ENCODE measurements at places on chromosomes 13 and 19. TPM values are rescaled to one million over a fixed set of nuclear protein-coding genes. Genes with fewer than 3 reads are reported as not detected.

Gene PCDH9
- 2.4 TPM for total RNA-seq

Gene ADGRE1
- total RNA-seq = not detected

Gene GYS1
- 155 TPM for total RNA-seq

Gene KCNJ14
- 0.56 TPM for total RNA-seq

Gene ZNF888
- total RNA-seq = 7.3 TPM

Gene BRME1
- total RNA-seq = 8.8 TPM

Gene KIR2DL4
- not detected for total RNA-seq

Gene ZNF345
- total RNA-seq = 2.3 TPM

GRCh38 chr13:93522501-93522900, 295.9 kb downstream of the GPC6 start:
- DNase-seq = peak; percentile 31

GRCh38 chr19:10935371-10936059, 6.9 kb downstream of the TIMM29 start:
- no peak for DNase-seq

DNA sequence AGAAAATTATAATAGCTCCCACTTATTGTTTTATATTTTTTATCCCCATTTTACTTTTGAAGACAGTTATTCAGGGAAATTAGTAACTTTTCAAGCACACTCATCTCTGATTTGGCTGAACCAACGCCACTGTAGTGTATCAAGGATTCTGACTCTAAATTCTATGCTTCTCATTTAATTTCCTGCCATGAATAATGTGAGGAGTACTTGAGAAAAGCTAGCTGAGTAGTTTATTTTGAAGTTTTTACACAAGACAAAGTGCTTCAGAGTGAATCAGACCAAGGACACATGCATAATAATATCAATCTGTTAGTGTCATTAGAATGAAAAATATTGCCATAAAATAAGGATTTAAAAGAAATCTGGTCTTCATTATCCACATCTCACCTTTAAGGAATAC, 329.9 kb downstream of the SLITRK6 start:
- DNase-seq = no peak

GRCh38 chr13:70407486-70407885, 299.2 kb upstream of the KLHL1 start:
- no peak for DNase-seq

- DNase-seq = no peak
These were observed 257.3 kb upstream of the SPRY2 start for GRCh38 chr13:80598189-80598588.

GRCh38 chr13:99196466-99197116, 4.1 kb upstream of the UBAC2 start:
- DNase-seq = no peak

GRCh38 chr19:2271234-2272103, 10.5 kb downstream of the PEAK3 start:
- DNase-seq = peak; percentile 78

DNA sequence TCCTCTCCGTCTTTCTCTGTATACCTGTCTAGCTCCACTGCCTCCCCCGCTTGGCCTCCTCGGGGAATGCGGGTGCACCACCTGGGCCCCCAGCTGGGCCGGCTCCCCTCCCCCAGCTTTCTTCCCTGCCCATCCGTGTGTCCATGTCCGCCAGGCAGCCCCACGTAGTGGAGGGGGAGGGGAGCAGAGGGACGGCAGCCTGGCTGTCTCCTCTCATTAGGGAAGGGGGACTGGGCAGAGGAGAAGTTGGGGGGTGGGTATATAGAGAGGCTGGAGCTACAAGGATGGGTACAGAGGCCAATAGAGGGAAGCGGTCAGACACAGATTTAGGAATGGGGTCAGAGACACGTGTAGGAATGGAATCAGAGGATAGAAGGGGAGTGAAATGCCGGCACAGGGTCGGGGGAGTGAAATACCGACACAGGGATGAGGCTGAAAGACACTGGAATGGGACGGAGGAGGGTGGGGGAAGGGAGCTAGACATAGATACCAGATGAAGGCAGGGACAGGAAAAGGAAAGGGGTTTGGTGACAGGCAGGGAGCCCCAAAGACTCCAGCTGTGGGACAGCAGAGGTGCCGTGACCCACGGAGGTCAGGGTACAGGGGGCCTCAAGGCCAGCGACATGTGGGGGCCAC, 2.8 kb downstream of the NECTIN2 start:
- peak; percentile 26 for DNase-seq

DNA sequence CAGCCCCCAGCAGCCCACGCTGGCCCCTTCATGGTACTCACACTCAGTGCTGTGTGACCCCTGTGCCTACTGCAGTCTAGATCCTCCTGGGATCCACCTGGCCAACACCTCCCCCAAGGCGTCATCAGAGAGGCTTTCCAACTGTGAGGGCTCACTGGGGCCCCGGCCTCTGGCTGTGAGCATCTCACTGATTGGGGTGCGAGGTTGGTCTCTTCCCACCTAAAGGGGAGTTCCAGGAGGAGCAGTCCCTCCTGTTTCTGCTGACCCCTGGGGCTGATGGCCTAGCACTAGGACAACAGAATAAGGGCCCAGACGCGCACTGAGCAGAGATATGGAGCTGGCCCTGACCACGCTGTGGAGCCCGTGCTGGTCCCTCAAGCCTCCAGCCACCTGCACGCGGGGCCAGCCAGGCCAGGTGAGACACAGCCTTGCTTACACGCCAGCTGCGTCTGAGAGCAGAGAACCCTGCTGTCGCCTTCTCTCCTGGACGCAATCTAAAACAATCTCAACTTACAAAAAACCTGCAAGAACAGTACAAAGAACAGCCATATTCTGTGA, 32.2 kb downstream of the ELL start:
- no peak for DNase-seq

DNA sequence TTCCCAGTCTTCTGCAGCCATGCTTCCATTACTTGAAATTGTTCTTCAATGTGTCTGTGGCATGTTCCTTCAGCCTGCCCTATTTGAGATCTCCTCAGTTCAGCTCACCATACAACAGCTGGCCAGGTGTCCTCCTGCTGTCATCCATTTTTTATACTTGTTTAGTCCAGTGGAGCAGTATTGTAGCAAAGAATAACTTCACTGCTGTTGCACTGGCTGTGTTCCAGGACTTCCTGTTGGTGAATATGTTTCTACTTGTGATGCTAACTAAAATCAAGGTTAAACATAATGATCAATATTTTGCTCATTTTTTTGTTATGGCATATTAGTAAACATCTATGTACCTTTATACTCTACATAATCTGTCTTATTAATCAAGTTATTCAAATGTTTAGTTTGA, 1394.1 kb downstream of the PCDH9 start:
- no peak for DNase-seq

GRCh38 chr13:70541451-70541850, 433.2 kb upstream of the KLHL1 start:
- DNase-seq = no peak

DNA sequence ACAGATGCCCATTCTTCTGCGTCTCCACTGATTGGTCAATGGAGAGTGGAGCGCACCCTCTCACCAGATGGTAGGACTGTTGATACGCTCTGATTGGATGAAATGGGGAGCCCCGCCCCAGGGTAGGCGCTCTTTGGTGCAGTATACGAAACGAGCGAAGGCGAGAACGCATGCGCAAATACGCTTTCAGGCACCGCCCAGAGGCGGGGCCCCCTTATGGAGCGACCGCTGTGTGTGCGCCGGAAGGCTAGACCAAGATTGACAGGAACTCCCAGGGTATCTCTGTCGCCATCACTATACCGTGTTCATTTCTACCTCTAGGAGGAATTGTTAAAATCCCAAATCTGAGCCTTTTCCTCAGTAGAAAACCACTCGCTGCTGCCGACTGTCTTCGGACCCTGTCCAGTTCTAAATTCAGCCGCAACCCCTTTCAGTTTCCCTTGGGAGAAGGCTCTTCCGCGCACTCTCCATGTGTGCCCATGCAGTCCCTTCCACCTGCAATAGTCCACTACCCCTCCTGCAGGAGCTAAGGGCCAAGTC, 720 bp upstream of the HNRNPL start:
- DNase-seq = no peak

GRCh38 chr13:110915874-110916206, 971 bp upstream of the ANKRD10 start:
- no peak for DNase-seq

DNA sequence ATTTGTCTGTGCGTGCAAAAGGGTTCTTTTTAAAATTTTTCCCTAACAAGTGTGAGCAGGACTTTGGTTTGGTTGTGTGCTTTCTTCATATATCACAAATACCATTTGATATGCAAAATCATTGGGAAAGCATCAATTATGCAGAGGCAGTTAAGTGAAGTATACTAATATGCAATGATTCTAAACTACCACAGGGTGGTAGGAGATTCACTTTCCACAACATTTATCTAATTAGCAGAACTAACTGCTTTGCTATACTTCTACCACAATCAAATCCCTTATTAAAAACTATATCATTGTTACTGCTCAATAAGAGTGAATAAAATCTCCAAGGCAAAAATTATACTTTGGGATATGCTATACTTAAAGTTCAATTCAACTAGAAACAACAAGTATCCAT, 2738.9 kb upstream of the PCDH20 start:
- peak; percentile 38 for DNase-seq

DNA sequence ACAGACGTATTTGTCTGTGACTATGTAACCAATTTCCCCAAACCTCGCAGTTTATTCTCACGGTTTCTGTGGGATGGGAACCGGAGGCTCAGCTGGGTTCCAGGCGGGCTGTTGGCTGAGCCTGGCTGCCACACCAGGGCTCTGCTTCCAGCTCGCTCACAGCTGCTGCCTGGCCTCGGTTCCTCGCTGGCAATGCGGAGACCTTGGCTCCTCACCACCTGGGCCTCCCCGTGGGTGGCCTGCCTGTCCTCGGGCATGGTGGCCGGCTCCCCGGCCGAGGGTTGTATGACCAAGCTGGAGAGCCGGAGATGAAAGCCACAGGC, 218.9 kb upstream of the MAB21L1 start:
- no peak for DNase-seq

DNA sequence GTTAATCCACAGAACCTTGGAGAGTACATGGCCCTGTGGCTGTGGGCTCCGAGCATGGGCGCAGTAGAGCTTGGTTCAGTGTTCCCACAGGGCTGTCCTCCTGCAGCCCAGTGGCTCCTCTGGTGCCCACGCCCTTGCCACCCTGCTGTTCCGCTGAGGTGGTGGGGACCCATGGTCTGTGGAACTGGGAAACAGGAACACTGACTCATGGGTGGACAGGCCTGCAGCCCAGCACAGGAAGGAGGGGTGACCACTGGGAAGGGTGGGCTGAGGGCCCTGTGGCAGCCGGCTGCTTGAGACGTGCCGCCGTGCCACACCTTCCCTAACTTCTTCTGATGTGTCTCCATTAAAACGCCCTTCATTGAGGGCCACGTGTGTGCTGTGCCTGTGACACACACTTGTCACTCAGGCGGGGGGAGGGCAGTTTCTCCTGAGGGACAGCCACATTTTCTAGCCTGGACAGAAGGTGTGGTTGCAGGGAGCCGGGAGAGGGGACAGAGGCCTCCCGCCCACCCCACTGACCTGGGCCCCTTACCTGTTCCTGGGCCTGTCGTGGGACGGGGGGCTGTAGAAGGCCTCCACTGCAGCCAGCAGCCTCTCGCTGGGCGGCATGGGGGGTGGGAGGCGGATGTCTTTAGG, 21.1 kb downstream of the CHERP start:
- no peak for DNase-seq

DNA sequence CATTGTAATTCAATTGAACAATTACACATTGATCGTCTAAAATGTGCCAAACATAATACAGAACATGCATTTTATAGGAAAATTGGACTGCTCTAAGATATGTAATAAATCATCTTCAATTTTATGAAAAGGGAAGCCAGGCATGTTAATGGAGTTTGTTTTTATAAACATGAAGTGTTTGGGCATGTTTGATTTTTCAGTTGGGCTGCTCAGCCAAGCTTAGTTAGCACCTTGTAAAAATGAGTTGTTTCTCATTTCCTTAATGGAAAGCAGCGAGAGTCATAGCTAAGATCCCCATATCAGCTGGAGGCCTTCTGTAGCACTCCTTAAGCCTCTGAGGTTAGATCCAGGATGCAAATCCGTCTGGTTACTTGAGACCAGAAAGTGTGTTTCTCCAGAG, 422.3 kb downstream of the SPRY2 start:
- DNase-seq = no peak

GRCh38 chr19:18446811-18447359, 9.0 kb upstream of the ISYNA1 start:
- no peak for DNase-seq

DNA sequence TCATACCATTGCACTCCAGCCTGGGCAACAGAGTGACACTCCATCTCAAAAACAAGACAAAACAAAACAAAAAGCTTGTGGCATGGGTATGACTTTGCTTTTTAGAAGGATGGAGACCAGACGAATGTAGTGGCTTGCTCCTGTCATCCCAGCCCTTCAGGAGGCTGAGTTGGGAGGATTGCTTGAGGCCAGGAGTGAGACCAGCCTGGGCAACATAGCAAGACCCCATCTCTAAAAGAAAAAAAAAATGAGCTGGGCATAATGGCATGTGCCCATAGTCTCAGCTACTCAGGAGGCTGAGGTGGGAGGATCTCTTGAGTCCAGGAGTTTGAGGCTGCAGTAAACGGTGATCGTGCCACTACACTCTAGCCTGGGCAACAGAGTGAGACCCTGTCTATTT, 16.4 kb upstream of the SELENOW start:
- no peak for DNase-seq

GRCh38 chr19:45812297-45812696, 2.8 kb downstream of the RSPH6A start:
- no peak for DNase-seq

DNA sequence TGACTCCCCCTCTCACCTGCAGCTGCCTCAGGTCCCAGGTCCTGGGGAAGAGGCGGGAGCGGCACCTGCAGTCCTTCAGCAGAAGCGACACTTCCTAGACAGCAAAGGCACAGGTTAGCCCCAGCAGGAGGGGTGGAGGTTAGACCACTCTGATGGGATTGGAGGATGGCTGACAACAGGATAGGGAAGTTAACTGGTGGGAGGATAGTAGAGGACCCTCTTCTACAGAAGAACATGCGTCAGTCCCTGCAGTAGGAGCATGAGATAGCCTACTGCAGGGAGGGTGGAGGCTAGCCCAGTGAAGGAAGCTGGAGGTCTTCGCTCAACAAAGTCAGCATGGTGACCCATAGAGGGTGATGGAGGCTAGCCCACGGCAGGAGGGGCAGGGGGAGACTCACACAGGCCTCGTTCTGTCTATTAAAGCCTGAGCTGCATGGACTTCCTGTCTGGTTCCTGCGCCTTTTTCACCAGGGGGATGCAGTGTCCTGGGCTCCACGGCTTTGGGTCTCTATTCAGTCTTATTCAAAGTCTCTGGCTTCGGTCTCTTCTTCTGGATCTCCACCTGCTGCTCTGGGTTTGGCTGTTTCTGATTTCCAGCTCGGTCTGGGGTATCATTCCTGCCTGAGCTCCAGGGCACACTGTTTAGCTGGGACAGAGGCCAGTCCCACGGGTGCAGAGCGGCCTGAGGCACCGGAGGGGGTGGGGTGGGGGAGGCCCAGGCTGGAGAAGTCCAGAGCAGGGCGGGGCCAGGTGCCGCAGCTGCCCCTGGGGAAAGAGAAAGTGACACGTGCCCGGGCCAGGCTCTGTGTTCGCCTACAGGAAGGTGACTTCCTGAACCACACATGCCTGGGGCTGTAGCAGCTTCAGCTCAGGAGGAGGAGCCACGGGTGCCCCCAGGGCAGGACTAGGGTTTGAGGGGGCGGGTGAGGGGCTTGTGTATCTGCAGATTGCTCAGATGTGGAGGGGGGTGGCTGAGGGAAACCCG, 7.3 kb downstream of the IFNL3 start:
- no peak for DNase-seq

- no peak for DNase-seq
These were observed 340.0 kb downstream of the SUCLA2 start for GRCh38 chr13:47661076-47661475.
